ENCODE measurements at places on chromosomes 4 and X.

DNA sequence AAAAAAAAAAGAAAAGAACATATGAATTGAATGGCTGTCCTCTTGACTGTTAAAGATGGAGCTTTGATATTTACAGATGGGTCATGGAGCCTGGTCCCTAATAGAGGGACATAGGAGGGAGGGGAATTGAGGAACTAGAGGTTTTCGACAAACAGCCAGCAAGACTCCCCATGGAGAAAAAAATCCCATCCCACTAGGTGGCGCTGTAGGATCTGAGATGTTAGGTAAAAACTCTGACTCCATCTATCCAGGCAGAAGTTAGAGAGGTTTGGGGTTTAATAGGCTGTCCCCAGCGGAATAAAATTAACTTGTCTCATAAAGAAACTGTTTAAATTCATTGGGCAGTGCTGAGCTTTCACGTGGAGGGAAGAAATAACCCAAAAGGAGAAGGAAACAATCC is 45.9 kb downstream of the HMGB2 start:
- peak; percentile 40 for DNase-seq

DNA sequence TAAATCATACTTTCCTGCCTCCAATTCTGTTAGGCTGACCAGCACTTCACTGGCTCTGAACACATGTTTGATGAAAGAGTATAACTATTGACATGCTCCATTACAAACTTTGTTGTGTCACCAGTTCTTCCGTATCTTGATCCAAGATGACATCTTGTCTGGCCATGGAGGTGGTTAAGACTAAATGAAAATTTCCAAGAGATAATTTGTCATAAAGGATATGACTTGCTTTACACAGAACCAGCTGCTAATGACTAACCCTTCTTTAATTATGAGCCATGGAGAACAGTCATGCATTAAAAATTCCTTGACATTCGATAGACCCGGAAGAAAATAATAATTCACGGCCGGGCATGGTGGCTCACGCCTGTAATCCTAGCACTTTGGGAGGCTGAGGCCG is 17.7 kb upstream of the N4BP2 start:
- DNase-seq, result no peak

- no peak for DNase-seq
Observed at GRCh38 chrX:97938706-97939105, 1055.0 kb downstream of the RPA4 start.

DNA sequence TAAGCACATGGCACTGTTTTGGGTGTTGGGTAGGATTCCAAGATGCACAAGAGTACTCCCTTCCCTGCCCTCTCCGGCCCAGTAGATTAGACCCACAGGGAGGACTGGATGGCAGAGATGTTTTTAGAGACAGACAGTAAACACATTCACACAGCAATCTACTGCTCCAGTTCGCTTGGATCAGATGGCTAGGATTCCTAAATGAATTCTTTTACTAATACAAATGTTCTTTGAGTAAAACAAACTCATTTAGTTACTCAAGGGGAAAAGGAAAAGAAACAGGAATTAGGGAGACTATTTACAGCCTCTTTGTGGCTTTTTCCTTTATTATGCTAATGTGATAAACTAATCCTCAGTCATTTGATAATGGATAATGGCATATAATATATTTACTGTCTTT is 5.9 kb downstream of the SNX25 start:
- DNase-seq, result no peak

DNA sequence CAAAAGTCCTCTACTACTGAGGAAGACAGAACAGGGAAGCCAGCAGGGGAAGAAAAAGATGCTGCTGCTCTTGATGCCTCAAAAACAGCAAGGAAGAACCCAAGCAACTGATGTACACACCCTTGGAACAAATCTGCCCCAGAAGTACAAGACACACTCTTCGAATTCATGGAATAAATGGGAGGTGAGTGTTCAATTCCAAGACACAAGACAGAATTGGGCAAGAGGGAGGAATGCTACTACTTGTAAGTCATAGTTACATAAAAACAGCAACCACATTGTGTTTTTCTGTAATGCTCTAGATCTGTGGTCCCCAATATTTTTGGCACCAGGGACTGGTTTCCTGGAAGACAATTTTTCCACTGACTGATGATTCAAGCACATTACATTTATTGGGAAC is 58.0 kb upstream of the H2AZ1 start:
- no peak for DNase-seq

DNA sequence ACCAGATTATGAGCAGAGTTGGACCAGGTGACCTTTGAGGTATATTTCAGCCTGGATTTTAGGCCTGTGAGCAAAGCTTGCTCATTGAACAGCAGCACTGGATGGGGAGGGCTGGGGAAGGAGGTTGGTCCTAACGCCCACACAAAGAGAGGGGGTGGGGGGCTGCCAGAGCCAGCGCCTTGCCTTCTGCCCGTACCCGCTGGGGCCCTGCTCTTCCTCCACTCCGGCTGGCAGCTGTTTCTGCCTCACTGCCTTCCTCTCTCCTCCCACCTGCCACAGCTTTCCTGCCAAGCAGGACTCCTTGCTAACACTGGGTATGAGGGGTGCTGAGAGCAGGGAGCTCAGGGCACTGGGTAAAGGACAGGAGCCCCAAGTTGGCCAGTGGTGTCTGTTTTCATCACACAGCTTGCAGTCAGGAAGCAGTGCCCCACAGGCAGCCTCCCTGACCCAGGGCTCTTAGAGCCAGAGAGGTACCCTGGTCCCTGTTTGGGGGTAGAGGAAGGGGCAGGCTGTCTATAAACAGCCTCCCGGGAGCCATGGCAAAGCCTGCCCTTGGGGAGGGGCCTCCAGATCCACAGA is 6.1 kb downstream of the NALF2 start:
- no peak for DNase-seq

- no peak for DNase-seq
Observed at GRCh38 chr4:41111791-41112190, 102.6 kb downstream of the APBB2 start.

DNA sequence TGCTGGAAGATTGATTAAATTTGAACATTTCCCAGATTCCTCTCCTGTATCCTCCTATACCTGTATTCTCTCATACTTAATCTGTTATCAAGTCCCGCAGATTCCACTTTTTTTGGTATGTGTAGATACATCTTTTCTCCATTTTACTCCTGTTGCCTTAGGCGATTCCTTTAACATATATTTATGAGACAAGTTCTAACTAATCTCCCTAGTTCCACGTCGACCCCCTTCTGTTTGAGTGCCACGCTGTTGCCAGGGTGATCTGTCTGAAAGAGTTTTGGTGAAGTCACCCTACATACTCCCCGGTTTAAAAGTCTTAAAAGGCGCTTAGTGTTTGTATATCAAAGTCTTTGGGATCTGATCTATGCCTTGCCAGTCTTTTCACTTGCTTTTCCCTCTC is 2.4 kb downstream of the HNRNPH2 start:
- no peak for DNase-seq

GRCh38 chr4:87857789-87858188 is 25.0 kb downstream of the MEPE start:
- no peak for DNase-seq

- DNase-seq, result no peak
Observed at GRCh38 chr4:70712150-70712549, 9.6 kb upstream of the RUFY3 start.

GRCh38 chrX:53768865-53769264 is 82.3 kb upstream of the HUWE1 start:
- DNase-seq, result no peak

DNA sequence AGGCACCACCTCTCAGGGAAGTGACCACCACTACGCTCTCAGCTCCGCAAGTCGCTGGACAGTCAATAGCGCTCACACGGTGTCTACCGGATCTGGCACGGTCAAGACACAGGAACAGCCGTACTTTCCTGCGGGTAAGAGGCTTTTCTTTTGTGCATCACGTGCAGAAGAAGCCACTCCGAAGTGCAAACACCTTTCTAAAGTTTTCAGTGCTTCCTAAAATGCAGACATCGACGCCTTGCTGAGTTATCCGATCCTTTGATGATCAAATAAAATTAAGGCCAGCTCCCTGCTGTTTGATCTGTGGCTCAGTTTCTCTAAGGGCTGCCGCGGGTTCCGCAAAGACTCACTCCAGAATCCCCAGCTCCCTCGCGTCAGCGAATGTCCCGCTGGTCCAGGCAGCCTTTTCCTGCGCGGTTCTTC is 71.8 kb downstream of the FBXO8 start:
- no peak for DNase-seq

- DNase-seq, result no peak
Observed at GRCh38 chr4:8922481-8922880, 50.8 kb upstream of the HMX1 start.

Measured in GM12864 (cell line).